A549 treated with CpdA at 1 μM for 4 hours (cell line): ENCODE measurements at places on chromosomes 12 and 14. TPM values are rescaled to one million over a fixed set of nuclear protein-coding genes. Genes with fewer than 3 reads are reported as not detected.

SRRM4 gene
- total RNA-seq: not detected in 5 replicates

SLC25A29 gene
- 7.4 to 12.0 TPM (median 10.6 TPM) in 5 replicates for total RNA-seq

NPAS3 gene
- total RNA-seq: not detected in 5 replicates

LALBA gene
- not detected in 5 replicates for total RNA-seq

SYT1 gene
- 5.3 to 8.6 TPM (median 6.3 TPM) in 5 replicates for total RNA-seq

RFLNA gene
- 0.13 to 0.24 TPM (median 0.17 TPM) in 3 of 5 replicates, not detected in the others for total RNA-seq

PCED1B gene
- total RNA-seq: 46.1 to 54.7 TPM (median 50.5 TPM) in 5 replicates

MGP gene
- 0.06 TPM in 1 of 5 replicates, not detected in the others for total RNA-seq

VRTN gene
- not detected in 5 replicates for total RNA-seq

KCNA5 gene
- total RNA-seq: not detected in 5 replicates

MAP1LC3B2 gene
- 0.94 to 2.6 TPM (median 1.6 TPM) in 5 replicates for total RNA-seq

GPRC5D gene
- total RNA-seq: not detected in 5 replicates

C1QL4 gene
- total RNA-seq: 3.4 to 5.7 TPM (median 5.0 TPM) in 5 replicates

NDRG2 gene
- total RNA-seq: 2.5 to 3.5 TPM (median 3.1 TPM) in 5 replicates

HOXC12 gene
- total RNA-seq: not detected in 5 replicates

BCL2L14 gene
- not detected in 5 replicates for total RNA-seq

CKAP4 gene
- total RNA-seq: 82.5 to 96.0 TPM (median 92.4 TPM) in 5 replicates

RNASE4 gene
- 5.4 to 9.5 TPM (median 7.2 TPM) in 5 replicates for total RNA-seq

STON2 gene
- 0.63 to 0.93 TPM (median 0.73 TPM) in 5 replicates for total RNA-seq

IAPP gene
- not detected in 5 replicates for total RNA-seq

PHETA1 gene
- total RNA-seq: 5.8 to 8.9 TPM (median 7.8 TPM) in 5 replicates
